ENCODE measurements at places on chromosomes 1 and 21. TPM values are rescaled to one million over a fixed set of nuclear protein-coding genes. Genes with fewer than 3 reads are reported as not detected.

CLIC6 gene
- 0.96 TPM for total RNA-seq

HTR6 gene
- total RNA-seq, result not detected

STIL gene
- total RNA-seq, result 3.6 TPM

GJC2 gene
- 1.9 TPM for total RNA-seq

GRCh38 chr21:42939582-42940413 lies 14.4 kb upstream of the ERVH48-1 start:
- peak; percentile 99 for DNase-seq

- DNase-seq, result no peak
These were observed 285.7 kb downstream of the S1PR1 start for GRCh38 chr1:101522486-101522885.
